ENCODE measurements at places on chromosomes 1 and 21. TPM values are rescaled to one million over a fixed set of nuclear protein-coding genes. Genes with fewer than 3 reads are reported as not detected.
A peak's percentile ranks its signal among the peaks of the same experiment; 100 is the strongest.

DNA sequence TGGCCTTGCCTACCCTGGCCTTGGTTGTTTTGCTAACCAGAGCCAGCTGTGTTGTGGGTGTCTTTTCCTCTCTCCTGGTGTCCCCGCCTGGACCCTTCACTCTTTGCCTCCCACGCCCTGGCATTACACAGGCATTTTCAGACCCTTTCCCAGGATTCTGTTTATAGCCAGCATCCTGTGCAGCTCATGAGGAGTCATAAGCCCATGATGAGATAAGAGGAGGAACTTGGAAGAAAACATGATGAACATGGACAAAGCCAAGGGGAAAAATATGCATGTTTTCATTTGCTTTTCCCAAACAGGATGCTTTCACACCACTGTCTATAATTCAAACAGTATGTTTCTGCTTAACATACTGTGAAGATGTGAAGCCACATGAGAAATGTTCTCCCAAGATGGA is 18.7 kb upstream of the WARS2 start:
- no peak for DNase-seq

GRCh38 chr1:9004700-9005394 is 21.4 kb downstream of the SLC2A7 start:
- DNase-seq: peak; percentile 86

OR6K3 gene
- total RNA-seq: not detected

- no peak for DNase-seq
These were observed 90.6 kb downstream of the TRIM11 start for GRCh38 chr1:228315945-228316588.

- no peak for DNase-seq
These were observed 20.7 kb downstream of the ECE1 start for GRCh38 chr1:21269461-21270085.

GRCh38 chr1:92538413-92539061 is 51.8 kb upstream of the GFI1 start:
- DNase-seq: no peak

GUCA2A gene
- total RNA-seq: 1.7 TPM

PDPN gene
- total RNA-seq: not detected

- no peak for DNase-seq
These were observed 20.6 kb upstream of the ITLN1 start for GRCh38 chr1:160905617-160905989.

- DNase-seq: no peak
These were observed 34.7 kb downstream of the OSBPL9 start for GRCh38 chr1:51651552-51651942.

- DNase-seq: no peak
These were observed 44.8 kb upstream of the SPOCD1 start for GRCh38 chr1:31860581-31860980.

STK40 gene
- 21.0 TPM for total RNA-seq

GRCh38 chr1:44025816-44026215 is 5.4 kb downstream of the SLC6A9 start:
- peak; percentile 17 for DNase-seq

DNA sequence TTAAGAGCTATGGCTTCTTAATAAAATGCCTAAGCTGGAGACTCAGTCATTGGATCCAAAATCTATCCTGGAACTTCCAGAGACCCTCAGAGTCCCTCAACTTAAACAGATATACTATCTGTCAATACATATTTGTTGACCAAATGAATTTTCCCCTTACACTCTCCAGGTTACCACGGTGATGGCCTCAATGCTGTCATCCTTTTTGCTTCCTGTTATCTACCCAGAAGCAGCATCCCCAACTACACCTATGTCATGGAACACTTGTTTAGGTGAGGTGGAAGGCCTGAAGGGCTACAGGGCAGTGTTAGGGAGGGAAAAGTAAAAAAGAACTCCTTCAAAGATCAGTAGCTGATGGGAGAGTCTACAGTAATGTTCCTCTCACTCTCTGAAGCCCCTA is 4.4 kb upstream of the C1orf56 start:
- DNase-seq: no peak

GRCh38 chr1:35642471-35642955 is 1.2 kb upstream of the PSMB2 start:
- no peak for DNase-seq

DNA sequence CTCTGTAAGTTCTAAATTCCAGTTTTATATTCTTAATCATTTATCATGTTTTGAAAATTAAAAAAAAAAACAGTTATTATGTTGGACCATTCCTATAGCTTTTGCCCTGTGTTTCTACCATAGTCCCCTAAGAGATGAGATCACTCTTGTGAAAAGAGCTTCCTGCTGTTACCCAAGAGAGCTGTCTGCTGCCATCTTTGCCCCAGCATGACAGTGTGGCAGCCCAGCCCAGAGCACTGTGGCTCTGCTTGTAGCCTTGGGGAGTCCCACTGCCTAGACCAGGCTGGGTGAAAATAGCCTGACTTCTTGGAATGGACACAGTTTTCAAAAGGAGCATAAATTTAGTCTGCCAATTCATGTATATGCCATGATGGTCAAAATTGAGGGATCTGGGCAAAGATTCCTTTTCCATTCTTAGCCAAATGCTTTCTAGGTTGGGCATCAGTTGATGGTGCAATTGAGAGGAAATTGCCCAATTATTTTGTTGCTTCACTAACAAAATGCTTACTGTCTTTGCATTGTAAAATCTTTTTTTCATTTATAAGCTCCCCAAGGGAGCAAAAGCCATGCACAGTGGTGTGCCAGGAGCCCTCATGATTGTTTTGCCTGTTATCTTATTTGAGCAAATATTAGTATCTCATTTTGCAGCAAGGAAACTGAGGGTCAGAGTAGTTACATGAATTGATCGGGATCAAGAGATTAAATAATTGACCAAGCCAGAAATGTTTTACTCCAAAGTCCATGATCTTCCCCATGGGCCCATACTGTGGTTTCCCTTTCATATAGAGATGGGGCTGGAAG is 72.8 kb downstream of the ETS2 start:
- no peak for DNase-seq

- no peak for DNase-seq
These were observed 94.7 kb upstream of the NRIP1 start for GRCh38 chr21:15159382-15160020.

DNA sequence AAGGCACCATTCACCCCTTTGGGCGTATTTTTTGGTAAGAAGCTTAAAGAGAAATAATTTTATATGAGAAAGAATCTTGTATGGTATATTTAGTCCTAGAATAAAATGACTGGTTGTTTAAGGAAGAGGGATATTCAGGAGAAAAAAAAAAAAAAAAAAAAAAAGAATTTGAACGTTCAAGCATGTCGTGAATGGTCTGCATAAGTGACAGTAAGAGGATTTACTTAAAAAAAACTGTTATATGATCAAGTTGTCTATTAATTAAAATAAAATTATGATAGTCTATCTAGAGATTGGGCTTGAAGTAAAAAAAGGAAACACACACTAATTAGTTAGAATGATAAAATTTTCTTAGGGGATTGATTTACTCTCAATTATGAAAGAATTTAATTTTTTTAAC is 11.7 kb upstream of the OR14I1 start:
- DNase-seq: no peak

AIRE gene
- not detected for total RNA-seq

IL10 gene
- not detected for total RNA-seq

GPR61 gene
- 0.18 TPM for total RNA-seq
